ENCODE measurements at places on chromosomes 3 and 15. TPM values are rescaled to one million over a fixed set of nuclear protein-coding genes. Genes with fewer than 3 reads are reported as not detected.

Gene GOLGA6L10
- 6.2 TPM for total RNA-seq

GRCh38 chr3:172557515-172558220 is 34.4 kb upstream of the TNFSF10 start:
- peak overlapping the region; percentile 69 for H3K27ac ChIP-seq
- H3K4me1 ChIP-seq: no peaks in the 10 kb centered on the region
- H3K27me3 ChIP-seq: no peaks in the 10 kb centered on the region
- no peaks in the 10 kb centered on the region for H3K36me3 ChIP-seq

- no peaks in the 10 kb centered on the region for H3K27me3 ChIP-seq
- DNase-seq: no peak
- H3K27ac ChIP-seq: no peak overlapping the region
- no peak overlapping the region for H3K4me3 ChIP-seq
- H3K4me1 ChIP-seq: no peaks in the 10 kb centered on the region
Measured at GRCh38 chr15:84938726-84939125, 42.9 kb upstream of the PDE8A start.

Gene OXNAD1
- total RNA-seq: 33.2 TPM

Gene SLC51B
- total RNA-seq: not detected

Gene CCR3
- total RNA-seq: not detected

GRCh38 chr15:51283026-51283425 is 55.4 kb downstream of the CYP19A1 start:
- H3K27ac ChIP-seq: no peak overlapping the region
- no peak for DNase-seq
- no peaks in the 10 kb centered on the region for H3K36me3 ChIP-seq
- no peaks in the 10 kb centered on the region for H3K4me1 ChIP-seq
- H3K4me3 ChIP-seq: no peak overlapping the region

Gene FOXL2NB
- total RNA-seq: 6.2 TPM

DNA sequence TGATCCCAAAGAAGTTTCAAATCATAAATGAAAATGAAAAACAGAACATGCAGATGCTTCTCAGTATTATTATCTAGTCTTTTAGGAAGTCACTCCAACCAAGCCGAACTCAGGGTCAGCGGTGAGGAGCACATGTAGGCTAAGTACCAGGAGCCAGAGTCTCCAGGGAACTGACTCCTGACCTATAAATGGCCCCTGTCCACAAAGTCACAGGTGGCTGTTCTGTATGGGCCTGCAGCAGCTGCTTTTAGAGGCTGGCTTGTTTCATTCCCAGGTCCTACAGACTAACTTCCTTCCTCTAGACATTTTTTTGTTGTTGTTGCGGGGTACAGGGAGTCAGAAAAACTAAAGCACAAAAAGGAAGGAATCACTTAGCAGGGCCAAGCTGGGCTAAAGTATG is 54.6 kb downstream of the DAPK2 start:
- H3K4me1 ChIP-seq: no peaks in the 10 kb centered on the region
- H3K27ac ChIP-seq: no peak overlapping the region
- H3K36me3 ChIP-seq: no peaks in the 10 kb centered on the region
- no peak overlapping the region for H3K4me3 ChIP-seq
- DNase-seq: no peak

Gene PLSCR2
- not detected for total RNA-seq

DNA sequence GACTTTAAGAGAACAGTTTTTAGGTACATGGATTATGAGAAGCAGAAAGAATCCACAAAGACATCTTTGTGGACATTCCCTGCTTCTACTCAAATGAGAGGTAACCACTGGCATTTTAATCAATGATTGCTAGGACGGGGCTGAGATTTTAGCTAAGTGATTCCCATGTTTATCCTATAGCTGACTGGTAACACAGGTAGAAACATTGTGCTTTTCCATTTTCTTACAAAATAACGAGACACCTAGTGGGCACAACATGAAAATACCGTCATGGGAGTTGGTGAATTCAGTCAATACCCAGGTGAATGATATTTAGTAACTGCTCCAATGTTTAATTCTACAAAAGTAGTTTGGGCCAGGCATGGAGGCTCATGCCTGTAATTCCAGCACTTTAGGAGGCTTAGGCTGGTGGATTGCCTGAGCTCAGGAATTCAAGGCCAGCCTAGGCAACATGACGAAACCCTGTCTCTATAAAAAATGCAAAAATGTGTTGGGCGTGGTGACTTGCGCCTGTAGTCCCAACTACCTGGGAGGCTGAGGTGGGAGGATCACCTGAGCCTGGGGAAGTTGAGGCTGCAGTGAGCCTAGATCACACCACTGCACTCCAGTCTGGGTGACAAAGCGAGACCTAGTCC is 37.2 kb upstream of the DENND4A start:
- H3K27ac ChIP-seq: no peak overlapping the region
- H3K4me3 ChIP-seq: no peak overlapping the region
- no peaks in the 10 kb centered on the region for H3K36me3 ChIP-seq
- peaks cover 8% of the 10 kb centered on the region for H3K4me1 ChIP-seq
- DNase-seq: no peak

Gene CD200
- total RNA-seq: 31.8 TPM

DNA sequence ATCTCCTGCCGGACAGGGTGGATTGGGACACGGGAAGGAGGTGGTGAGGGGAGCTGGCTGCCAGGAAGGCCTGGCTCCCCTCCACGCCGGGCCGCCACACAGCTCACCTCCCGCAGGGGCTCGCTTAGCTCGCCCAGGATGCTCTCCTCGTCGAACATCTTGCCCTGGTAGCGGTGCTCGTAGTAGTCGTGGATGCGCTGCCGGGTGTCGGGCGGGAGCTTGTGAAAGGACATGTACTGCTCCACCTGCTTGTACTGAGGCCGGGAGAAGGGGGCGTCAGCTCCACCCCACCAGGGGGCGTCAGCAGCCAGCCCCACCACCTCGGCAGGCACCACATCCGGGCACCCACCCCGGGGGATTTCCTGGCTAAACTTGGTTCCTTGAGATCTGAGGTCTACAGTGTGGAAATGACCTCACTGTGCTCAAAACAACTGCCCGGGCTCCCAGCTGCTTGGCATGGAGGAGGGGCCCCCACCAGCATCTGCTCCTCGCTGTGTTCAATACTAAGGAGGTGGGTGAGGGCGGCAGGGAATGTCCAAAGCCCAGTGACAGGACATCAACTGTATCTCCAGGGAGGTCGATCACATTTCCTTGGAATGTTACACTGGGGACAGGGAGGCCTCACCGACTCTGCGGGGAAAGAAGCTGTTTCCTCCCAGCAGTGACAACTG is 43.4 kb downstream of the HCN4 start:
- no peaks in the 10 kb centered on the region for H3K4me1 ChIP-seq
- H3K27me3 ChIP-seq: no peaks in the 10 kb centered on the region
- no peak overlapping the region for H3K4me3 ChIP-seq

DNA sequence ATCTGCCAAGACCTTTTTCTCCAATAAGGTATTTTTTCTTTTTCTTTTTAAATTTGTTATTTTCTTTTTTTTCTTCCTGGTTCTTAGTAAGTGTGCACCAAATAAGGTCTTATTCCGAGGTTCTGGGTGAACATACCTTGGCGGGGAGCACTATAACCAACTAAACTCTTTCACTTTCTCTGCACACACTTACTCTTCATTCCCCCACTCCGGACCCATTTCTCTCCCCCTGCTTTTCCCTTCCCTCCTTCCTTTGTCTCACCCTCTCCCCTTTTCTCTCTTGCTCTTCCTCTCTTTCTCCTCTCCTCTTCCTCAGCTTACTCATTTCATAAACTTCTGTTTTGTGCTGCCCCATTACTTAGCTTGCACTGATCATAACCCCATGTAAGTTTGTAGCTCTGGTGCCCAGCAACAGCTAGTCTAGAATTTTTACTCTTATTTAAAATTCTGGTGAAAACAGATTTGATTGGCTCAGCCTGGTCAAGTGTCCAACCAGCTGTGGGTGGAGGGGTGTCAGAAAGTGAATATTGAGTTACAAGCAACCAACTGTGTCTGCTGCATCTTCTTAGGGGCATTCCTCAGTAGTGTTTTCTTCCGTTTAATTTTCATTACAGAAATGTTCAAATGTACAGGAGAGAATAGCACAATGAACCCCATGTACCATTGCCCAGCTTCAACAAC is 297.5 kb downstream of the SHQ1 start:
- no peaks in the 10 kb centered on the region for H3K4me1 ChIP-seq
- H3K27ac ChIP-seq: no peak overlapping the region
- H3K4me3 ChIP-seq: no peak overlapping the region
- DNase-seq: no peak
- no peaks in the 10 kb centered on the region for H3K36me3 ChIP-seq

Gene TMEM207
- not detected for total RNA-seq

Gene CCDC14
- 72.6 TPM for total RNA-seq

Gene LXN
- 40.0 TPM for total RNA-seq

DNA sequence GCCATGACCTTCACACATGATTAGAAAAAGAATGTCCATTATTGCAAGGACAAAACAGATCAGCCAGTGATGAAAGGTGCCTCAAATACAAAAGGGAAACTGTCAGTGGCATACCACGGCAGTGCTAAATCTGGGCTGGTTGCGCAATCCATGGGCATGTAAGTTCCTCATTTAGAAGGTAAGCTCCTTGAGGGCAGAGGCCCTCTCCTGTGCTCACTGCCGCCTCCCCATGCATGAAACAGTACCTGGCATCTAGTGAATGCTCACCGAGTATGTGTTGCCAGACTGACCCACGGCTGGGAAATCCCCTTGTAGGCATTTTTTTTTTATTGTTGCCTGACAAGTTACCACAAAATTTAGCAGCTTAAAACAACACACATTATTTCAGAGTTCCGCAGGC is 312.1 kb upstream of the CHRM5 start:
- H3K27me3 ChIP-seq: no peaks in the 10 kb centered on the region
- no peak overlapping the region for H3K4me3 ChIP-seq
- H3K27ac ChIP-seq: no peak overlapping the region
- H3K36me3 ChIP-seq: no peaks in the 10 kb centered on the region

DNA sequence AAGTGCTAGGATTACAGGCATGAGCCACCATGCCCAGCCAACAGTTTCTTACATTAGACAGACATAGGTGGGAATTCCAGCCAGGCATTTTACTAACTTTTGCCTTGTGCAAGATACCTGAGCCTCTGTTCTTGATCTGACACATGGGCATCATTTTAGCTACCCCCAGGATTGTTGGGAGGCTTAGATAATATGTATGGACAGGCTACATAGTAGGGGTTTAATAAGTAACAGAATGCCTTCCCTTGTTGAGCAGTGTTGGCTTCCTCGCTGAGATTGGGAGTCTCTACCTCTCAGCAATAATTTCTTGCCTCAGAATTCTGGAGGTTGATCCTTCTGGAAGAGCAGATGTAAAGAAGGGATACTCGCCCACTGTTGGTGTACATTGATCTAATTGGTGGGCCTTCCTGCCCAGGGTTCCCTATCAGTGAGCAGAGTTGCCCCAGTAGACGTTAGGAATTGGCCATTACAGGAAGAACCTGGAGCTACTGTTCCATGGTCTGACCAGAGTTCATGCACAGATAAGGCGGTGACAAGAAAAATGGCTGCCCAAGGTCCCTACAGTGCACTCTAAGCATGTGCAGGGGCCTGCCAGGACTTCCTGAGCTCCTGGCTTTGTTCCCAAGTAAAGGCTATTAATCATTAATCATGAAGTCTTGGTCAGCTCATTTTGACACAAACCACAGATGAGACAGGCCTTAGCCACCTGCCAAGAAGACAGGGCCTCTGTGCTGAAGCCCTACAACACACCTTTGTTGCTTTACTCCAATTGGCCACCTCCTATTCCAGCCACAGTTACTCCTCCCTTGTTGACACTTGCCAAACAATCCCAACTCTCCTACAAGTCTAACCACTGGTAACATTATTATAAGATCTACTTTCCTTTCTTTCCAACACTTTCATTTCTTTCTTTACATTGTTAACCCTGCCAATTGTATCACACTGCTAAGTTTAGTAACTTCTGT is 5.0 kb upstream of the IL17RE start:
- H3K27me3 ChIP-seq: no peaks in the 10 kb centered on the region
- H3K36me3 ChIP-seq: no peaks in the 10 kb centered on the region
- DNase-seq: no peak
- no peak overlapping the region for H3K27ac ChIP-seq

DNA sequence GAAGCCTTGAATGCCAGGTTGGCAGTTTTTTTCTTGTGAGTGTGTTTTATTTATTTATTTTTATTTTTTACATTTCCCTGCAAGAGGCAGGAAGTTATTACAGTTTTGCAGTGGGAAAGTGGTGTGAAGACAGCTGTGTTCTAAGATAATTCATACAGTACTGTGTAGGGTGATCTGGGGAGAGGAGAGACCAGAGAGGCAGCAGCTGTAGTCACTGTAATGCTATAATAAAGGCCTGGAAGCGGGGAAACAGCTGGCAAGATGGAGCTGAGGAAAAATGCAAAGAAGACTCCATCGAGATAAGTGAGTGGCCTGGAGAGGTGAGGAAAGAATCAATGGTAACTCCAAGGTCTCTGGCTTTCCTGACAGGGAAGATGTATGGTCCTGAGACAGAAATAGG is 23.1 kb downstream of the CNTN3 start:
- H3K4me1 ChIP-seq: no peaks in the 10 kb centered on the region
- no peaks in the 10 kb centered on the region for H3K36me3 ChIP-seq
- H3K4me3 ChIP-seq: no peak overlapping the region
- DNase-seq: no peak

Gene SEC11A
- 157 TPM for total RNA-seq

Gene USP13
- 17.4 TPM for total RNA-seq

Gene PDIA3
- 82.6 TPM for total RNA-seq

Gene PIF1
- not detected for total RNA-seq

Gene UBE2Q2
- 55.6 TPM for total RNA-seq

DNA sequence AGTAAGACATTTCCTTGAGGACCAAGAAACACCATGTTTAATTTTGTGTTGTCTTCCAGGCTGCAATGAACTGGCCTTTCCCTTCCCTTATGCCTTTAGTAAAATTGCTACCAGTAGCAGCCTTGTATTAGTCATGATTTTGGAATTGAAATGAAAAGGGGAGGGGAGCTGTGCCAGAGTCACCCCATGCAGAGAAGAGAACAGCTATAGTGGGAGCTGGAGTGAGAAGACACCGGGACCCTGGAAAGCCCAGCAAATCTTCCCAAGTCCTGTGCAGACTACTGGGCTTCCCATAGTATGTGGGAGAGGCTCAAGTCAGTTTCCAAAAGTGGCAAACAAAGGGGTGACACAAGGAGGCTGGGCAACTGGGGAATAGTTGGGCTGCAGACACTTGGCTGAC is 178.5 kb downstream of the NR1D2 start:
- no peaks in the 10 kb centered on the region for H3K36me3 ChIP-seq
- no peak overlapping the region for H3K4me3 ChIP-seq
- H3K27ac ChIP-seq: no peak overlapping the region
- DNase-seq: no peak
- H3K27me3 ChIP-seq: no peaks in the 10 kb centered on the region

DNA sequence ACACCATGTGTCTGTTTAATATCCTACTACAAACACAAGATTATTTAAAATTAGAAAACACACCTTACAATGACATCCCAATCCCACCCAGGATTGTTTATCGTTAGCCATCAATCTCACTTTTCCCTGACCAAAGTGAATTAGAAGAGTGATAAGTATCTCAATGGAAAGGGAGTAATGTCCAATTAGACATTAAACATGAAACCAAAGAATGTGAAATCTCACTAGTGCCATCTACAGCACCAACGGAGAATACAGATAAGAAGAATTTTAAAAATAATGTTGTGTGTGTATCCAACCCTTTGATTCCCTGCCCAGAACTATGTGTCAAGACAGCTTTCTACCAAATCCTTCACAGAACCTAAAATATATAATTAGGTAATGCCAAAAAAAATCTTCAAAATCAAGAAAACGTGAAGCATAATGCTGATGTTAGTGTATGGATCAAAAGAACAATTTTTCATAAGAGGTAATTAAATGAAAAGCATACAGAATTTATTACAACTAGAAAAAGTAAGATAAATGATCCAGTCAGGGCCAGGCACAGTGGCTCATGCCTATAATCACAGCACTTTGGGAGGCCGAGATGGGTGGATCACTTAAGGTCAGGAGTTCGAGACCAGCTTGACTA is 64.2 kb downstream of the SCAPER start:
- H3K36me3 ChIP-seq: no peaks in the 10 kb centered on the region
- H3K27ac ChIP-seq: no peak overlapping the region
- H3K4me1 ChIP-seq: no peaks in the 10 kb centered on the region

Measured in uterus (tissue), 4 donors.